ENCODE measurements at places on chromosomes 1 and 21.

GRCh38 chr21:25507522-25507921 lies 99.8 kb downstream of the MRPL39 start:
- DNase-seq = no peak

- DNase-seq = no peak
Observed at GRCh38 chr1:64653466-64653865, 91.4 kb upstream of the RAVER2 start.

DNA sequence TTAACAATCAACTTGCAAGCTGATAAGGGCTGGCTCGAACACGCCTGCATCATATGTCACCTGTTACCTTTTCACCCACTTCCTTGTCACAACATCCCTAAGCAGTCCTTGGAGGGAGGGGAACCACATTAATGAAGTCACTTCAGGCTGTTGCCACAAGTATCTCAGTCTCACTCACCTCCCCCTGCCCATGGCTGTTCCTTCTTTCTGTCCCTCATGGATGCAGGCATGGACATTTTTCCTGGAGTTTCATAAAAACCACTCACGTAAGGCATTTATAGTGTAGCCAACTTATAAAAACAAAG lies 76.8 kb upstream of the ANGPTL1 start:
- DNase-seq = no peak

GRCh38 chr1:36834586-36834985 lies 199.7 kb downstream of the GRIK3 start:
- no peak for DNase-seq

- DNase-seq = no peak
Observed at GRCh38 chr21:28719723-28720122, 273.0 kb downstream of the LTN1 start.

DNA sequence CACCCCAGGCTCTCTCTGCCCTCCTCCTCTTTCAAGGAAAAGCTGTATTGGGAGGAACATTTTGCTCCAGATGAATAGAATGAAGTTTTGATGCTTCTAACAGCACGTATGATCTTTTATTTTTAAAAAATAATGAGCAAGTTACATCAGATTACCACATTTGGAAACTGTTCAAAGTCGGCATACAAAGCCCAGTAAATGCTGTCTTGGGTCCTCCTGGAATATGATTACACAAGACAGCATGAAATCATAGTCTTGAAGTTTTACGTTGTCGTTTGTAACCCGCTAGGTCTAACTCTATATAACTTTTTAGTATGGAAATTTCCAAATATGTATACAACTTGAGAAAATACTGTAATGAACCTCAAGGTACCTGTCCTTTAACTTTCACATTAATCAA lies 385.6 kb downstream of the HLX start:
- no peak for DNase-seq

Measured in kidney (tissue), 22 donors.